ENCODE measurements at places on chromosomes 2 and 18.

- DNase-seq = no peak
These were observed 17.9 kb downstream of the TYMS start for GRCh38 chr18:675307-675706.

GRCh38 chr2:169260846-169261642 lies 101.3 kb downstream of the LRP2 start:
- no peak for DNase-seq

DNA sequence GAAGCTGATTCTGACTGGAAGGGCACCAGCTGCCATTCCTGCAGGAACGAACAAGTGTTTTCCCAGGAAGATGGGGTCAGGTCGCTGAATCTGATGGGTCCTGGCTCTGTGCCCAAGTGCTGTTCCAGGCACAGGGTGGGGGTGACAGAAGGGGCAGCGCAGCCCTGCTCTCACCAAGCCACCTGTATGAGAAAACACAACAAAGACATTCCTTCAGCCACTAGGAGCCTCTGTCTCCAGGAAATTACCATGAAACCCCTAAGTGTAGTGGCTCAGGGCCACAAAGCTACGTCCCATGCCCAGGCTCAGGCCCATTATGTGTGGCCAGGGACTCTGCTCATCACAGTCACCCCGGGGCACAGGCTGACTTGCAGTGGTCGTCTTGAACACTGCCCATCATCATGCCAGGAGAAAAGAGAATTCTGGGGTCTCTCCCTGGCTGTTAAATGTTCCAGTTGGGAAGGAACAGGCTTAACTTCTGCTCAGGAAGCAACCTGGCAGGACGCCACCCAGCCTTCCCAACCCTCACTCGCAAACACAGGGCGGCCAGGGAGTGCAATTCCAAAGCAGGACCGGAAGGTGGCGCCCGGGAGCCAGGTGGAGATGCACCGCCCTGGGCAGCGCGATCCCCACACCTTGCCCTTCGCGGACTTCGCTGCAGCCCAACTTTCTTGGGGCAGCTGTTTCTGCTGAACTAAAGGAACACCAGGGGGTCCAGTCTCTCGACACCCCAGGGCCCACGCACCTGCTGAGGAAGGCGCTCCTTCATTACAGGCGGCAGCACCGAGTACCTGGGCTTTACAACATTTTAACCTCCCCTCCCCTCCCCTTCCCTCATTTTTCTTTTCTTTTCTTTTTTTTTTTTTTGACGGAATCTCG lies 11.0 kb upstream of the SFTPB start:
- DNase-seq = peak; percentile 20

DNA sequence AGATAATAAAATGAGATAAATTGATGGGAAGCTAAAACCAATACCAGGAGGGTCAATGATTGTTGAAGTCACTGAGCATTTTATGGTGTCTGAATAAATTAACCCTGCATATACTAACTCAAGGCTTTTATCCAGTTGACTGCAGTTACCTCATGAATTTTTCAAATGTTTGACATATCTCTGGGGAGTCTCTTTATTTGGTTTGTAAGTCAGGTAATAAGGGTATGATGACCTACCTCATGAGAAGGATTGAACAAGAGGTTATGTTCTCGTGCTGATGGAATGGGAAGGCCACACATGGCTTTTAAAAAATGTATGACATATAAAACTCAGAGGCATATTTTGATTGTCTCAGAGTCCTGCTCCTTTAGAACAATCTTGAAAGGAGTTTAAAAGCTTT lies 237.6 kb downstream of the THSD7B start:
- no peak for DNase-seq

GRCh38 chr2:207926133-207926988 lies 99.0 kb downstream of the PLEKHM3 start:
- peak; percentile 91 for DNase-seq

GRCh38 chr2:80030135-80030534 lies 274.4 kb downstream of the LRRTM1 start:
- no peak for DNase-seq

DNA sequence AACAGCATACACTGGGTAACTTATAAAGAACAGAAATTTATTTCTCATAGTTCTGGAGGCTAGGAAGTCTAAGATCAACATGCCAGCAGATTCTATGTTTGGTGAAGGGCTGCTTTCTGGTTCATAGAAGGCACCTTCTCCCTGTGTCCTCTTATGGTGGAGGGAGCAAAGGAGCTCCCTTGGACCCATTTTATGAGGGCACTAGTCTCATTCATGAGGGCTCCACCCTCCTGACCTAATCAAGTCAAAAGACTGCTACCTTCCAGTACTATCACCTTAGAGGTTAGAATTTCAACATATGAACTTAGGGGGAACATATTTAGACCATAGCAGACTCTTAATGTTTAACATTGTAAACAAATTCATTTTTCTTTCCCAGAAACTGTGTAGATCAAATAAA lies 54.5 kb downstream of the ACVR1C start:
- no peak for DNase-seq

DNA sequence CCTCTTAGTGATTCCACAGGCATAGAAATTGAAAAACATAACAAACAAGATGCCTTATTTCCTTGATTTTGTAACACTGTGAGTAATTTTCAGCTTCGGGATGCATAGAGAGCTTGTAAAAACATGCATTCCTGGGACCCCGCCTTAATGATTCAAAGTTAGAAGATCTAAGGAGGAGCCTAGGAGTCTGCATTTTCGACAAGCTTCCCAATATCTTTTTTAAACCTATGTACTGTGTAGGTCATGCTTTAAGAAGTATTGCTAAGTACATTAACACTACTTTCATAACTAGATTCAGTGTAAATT lies 109.8 kb upstream of the ZNF516 start:
- DNase-seq = no peak

DNA sequence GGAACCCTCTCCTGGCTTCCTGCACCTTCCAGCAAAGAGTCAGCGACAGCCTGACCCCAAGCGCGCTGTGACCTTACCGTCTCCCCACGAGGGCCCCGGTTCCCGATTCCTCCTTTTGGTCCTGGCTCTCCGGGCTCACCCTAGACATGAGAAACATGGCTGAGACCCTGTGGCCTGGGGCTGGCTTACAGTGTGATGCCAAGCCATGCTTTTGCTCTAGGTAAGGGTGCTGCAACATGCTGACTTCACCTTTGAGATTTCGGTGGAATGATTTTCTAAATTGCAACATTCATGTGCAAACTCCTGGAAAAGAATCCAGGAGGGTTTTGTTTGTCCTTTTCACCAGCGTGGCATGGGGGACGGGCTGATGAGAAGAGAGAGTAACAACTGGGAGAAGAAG lies 63.9 kb downstream of the COL6A3 start:
- no peak for DNase-seq

DNA sequence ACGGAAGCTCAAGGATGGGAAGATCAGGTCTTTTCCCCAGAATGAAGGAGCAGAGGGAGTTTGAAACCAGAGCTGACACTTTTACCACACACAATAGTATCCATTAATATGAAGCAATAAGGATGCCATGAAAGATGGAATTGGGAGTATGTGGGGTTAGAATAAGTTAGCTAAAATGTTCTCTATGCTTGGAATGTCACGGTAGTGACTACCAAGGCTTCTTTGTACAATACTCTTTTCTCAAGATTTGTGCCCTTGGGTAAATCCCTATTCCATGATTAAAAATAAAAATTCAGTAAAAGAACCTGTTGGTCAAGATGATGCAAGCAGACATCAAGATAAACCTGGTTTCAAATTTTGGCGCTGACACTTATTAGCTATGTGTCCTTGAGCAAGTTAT lies 75.0 kb downstream of the NRXN1 start:
- DNase-seq = no peak

- no peak for DNase-seq
These were observed 307.1 kb downstream of the GRB14 start for GRCh38 chr2:164314148-164314547.

DNA sequence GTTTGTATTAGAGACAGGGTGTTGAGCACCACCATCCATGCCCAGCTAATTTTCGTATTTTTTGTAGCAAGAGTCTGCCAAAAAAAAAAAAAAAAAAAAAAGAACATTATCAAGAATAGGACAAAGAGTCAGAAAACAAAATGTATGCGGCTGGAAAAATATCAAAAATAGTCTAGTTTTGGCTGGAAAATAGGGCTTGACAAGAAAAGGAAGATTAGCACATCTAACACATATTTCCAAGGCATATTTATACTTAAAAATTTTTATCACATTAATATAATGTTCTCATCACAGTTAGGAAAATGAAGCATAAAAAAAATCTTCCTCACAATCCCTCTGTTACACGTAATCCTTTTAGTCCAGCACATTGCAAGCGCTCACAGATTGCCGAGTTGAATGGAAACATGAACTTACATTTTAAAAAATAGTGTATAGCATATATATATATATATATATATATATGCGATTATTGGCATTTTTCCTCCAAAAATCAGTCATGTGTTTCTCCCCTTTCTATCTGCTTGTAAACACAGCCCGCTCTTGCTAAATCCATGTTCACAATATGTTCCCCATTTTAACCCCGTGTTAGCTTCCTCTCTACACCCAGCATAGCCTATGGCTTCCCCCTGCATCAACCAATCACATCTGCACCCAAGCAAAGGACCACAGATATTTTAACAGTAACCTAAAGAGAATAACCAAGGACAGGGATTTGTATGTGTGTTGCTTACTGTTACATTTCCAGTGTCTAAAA lies 183.0 kb downstream of the AFF3 start:
- peak; percentile 3 for DNase-seq

GRCh38 chr2:238233625-238234024 lies 6.2 kb downstream of the HES6 start:
- no peak for DNase-seq

DNA sequence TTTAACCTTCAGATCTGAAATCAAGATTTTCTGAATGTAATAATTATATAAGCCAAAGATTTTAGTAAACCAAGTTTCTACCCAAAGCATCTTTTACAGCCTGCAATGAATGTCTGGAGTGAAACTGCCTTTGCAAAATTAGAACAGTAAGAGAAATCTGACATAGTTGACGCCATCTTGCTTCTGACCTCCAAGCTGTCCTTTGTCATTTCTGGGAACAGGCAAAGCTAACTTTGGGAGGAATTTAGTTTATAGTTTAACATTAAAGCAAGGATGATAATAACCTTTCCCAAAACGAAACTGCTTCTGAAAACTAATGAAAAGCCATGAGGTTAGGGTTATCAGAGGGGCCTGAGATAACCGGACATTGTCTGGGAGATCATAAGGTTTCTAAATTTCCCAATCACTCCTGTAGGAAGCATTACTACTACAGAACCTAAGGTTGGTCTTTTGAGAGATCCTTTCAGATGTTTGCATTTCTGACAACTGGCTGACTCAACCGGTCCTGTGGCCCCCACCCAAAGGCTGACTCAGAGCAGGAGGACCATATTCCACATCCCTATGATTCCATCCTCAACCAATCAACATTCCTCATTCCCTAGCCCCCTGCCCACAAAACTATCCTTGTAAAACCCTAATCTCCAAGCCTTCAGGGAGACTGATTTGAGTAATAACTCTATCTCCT lies 124.5 kb downstream of the TMEM131 start:
- DNase-seq = peak; percentile 2

- DNase-seq = no peak
These were observed 600.5 kb downstream of the CNTNAP5 start for GRCh38 chr2:124625561-124625960.

- peak; percentile 47 for DNase-seq
These were observed 2.9 kb upstream of the CRYBA2 start for GRCh38 chr2:218995972-218996711.

DNA sequence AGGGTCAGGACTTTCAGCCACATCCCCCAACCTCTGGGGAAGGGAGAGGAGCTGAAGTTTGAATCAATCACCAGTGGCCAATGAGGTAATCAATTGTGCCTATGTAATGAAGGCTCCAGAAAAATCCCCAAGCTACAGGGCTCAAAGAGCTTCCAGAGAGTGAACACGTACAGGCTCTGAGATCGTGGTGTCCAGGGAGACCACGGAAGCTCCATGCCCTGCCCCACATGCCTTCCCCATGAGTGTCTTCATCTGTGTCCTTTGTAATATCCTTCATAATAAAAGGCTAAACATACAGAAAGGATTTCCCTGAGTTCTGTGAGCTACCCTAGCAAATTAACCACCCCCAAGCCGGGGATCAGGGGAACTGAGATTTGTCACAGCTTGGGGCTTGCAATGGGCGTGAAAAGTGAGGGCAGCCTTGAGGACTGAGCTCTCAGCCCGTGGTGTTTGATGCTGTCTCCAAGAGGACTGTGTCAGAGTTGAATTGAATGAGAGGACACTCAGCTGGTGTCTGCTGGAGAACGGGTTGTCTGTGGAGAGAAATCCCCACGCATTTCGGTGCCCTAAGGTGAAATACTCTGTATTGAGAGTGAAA lies 25.5 kb upstream of the TUBB6 start:
- no peak for DNase-seq

- no peak for DNase-seq
These were observed 62.0 kb downstream of the BIRC6 start for GRCh38 chr2:32418778-32419177.

- DNase-seq = no peak
These were observed 530 bp downstream of the GALNT1 start for GRCh38 chr18:35581898-35582641.

GRCh38 chr2:47724221-47724981 lies 58.5 kb upstream of the MSH6 start:
- peak; percentile 70 for DNase-seq

DNA sequence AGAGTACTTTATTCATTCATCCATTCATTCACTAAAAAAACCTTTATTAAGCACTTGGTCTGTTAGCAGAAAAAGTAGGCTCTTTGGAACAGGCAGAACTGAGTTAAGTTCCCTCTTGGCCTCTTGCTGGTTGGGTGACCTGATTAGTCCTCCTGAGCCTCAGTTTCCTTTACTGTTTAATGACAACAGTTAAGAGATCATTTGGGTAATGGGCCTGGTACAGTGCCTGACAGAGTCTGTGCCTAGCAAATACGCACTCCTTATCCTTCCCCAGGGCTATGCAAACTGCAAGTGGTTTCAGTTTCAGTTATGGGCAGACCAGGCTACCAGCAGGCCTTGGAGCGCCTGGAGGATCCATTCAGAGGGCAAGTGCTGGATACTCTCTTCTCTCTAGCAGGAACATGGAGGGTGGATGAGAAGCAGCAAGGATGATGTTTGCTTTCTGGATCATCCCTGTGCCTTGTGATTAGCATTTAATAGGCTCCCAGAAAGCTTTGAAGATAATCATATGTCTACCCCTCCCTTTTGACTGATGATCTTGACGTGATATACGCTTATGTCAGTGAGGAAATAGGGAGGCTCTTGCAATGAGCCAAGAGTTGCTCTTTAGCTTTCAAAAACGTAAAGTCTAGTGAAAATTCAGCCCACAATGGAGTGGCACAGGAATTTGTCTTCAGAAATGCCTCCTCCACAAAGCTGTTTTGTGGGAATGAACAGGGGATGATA lies 12.4 kb upstream of the TAF1B start:
- DNase-seq = no peak

All from inflammatory macrophage treated with lipopolysaccharide for 1 hour (primary cell).